ENCODE measurements at places on chromosomes 12 and 14.

DNA sequence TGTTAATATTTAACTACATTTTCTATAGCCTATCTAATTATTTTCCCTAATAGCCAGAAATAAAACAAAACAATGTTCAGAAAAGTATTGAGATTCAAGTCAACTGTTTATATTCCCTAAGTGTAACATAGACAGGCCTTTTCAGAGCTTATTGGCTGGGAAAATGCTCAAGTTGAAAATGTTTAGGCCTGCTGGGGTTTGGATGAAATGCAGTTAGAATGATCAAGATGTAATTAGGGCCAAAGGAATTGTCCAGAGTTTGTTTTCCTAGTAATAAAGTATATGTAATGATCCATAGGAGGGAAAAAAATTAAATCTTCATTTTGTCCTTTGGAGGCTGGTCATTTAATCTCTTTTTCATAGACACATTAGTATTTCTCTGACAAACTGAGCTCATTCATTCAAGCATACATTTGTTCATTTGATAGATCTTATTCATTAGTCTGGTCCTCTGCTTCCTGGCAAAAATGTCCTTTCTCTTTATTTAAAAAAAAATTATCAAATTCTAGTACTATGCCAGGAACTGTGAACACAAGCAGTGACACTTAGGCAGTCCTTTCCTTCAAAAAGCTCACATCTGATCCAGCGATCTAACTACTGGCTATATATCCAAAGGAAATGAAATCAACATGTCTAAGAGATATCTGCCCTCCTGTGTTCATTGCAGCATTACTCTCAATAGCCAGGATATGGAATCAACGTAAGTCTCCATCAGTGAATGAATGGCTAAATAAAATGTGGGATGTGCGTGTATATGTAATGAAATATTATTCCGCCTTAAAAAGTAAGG is 40.1 kb upstream of the NEDD1 start:
- DNase-seq: no peak

- DNase-seq: no peak
Observed at GRCh38 chr12:104321949-104322348, 18.4 kb downstream of the EID3 start.

DNA sequence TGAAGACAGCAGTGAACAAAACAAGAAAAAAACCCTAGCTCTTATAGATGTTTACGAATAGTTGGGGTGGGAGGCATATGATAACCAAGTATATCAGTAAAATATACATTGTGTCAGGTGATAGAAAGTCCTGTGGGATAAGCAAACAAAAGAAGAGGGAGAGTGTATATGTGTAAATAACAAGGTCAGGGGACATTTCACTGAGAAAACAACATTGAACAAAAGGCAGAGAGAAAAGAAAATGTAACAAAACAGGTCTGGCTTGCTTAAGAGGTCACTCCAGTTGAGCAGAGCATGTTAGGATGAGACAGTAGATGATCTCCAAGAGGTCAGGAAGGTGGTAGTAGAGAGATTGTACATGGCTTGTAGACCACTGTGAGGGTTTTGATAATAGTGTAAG is 304.1 kb downstream of the ACSS3 start:
- DNase-seq: no peak

DNA sequence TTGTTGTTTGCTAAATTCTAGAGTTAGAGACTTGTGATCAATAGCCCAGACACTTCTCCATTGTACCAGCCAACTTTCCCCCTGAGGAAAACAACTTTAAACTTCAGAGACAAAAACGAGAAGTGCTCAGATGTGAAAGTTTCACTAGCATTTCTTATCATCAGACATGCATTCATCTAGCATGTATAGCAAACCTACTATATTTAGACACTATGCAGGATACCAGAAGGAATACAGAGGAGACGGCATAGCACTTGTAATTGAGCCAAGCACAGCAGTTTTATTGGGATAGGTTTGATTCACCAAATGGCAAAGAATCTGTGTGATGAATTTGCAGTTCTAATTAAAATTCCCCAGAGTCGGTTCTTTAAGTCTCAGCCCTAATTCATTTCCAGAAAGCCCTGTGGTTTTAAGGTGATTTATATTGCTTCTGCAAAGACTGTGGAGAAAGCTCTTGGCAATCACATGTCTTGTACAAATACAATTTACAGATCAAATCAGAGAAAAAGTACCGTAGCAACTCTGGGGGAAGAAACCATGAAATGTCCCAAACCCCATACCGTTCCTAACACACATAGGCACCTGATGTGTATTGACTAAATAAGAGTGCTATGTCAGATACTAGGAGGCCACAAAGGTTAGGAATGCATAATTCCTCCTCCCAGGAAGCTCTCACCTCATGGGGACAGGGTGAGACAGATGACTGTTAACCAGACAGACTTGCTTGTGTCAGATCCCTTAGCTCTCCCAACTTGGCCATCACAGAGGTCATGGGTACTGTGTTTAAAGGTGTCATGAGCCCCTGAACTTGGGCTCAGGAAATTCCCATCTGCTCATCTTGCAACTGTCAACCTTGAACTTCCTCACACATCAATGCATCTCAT is 69.6 kb upstream of the KRAS start:
- DNase-seq: no peak

- no peak for DNase-seq
Observed at GRCh38 chr14:54746019-54746418, 156.6 kb downstream of the GCH1 start.

GRCh38 chr12:27434673-27435565 is 11.6 kb upstream of the SMCO2 start:
- peak; percentile 71 for DNase-seq

- peak; percentile 7 for DNase-seq
Observed at GRCh38 chr14:103257211-103257962, 76.7 kb upstream of the EIF5 start.

- no peak for DNase-seq
Observed at GRCh38 chr14:104117341-104118005, 20.9 kb upstream of the KIF26A start.

- DNase-seq: no peak
Observed at GRCh38 chr14:105159344-105159743, 9.2 kb downstream of the JAG2 start.

DNA sequence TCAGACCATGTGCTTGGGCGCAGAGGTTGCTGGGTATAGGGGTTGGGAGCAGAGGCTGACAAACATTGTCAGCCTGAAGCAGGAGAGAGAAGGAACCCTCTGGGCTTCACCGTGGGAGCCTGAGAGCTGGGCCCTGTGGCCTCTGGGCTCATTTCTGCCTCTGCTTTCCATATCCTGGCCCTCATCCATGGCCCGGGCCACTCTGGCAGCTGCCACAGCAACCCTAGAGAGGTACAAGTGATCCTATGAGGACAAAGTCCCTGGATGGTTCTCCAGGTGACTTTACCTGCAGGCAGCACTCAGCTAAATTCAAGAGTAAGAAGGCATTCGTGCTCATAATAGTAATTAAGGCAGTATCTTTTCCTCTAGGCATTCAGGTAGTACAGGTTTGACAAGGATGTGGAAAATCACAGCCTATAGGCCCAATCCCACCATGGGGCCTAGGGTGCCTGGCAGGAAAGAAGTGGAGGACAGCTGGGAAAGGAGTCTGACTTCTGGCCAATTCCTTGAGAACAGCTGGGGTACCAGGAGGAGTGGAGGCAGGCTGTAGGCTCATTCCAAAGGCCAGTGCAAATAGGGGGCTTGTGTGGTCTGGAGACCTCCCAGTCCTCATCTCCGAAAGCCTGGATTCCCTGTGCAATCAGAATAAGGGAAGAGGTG is 3.6 kb upstream of the TTC7B start:
- DNase-seq: no peak

GRCh38 chr14:74596741-74597450 is 15.1 kb downstream of the LTBP2 start:
- peak; percentile 78 for DNase-seq

DNA sequence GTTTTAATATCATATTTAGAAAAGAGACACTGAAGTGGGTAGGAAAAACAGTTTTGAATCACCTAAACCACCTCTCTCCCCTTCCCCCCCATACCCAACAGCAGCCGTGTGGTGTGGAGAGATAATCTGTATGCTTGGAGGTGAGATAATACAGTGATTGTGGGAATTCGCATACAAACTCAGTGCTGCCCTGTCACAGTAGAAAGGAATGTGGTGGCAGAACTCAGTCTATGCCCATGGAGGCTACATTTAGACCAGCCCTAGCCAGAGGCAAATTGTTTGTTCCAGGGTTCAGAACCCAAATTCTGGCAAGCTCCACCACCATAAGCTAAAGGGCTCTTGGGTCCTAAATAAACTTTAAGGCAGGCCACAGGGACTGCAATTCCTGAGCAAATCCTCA is 827.0 kb downstream of the C12orf50 start:
- DNase-seq: no peak
